Stimulated activated CD8-positive, alpha-beta memory T cell treated with anti-CD3 and anti-CD28 coated beads, Interleukin-12 subunit alpha, Interleukin-12 subunit beta, amount 100 ng/mL, for 1 hour (primary cell): ENCODE measurements at places on chromosomes 3 and 15.
A peak's percentile ranks its signal among the peaks of the same experiment; 100 is the strongest.

GRCh38 chr15:75452364-75452864 is 924 bp upstream of the SIN3A start:
- peak; percentile 59 for DNase-seq

DNA sequence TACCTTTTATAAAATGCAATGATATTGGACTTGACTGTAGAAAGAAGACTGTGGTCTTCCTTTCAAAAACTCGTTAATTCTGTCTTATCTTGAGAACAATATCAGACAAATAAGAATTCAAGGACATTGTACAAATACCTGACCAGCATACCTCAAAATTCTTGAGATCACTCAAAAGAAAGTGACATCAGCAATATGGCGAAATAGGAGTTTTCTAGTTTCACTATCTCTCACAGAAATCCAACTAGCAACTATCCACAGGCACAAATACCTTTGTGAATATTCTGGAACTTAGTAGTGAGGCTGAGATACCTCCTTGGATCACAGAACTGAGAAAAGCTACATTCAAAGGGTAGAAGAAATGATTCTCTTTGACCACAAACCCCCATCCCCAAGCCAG is 419.7 kb downstream of the ZNF385D start:
- DNase-seq, result no peak

DNA sequence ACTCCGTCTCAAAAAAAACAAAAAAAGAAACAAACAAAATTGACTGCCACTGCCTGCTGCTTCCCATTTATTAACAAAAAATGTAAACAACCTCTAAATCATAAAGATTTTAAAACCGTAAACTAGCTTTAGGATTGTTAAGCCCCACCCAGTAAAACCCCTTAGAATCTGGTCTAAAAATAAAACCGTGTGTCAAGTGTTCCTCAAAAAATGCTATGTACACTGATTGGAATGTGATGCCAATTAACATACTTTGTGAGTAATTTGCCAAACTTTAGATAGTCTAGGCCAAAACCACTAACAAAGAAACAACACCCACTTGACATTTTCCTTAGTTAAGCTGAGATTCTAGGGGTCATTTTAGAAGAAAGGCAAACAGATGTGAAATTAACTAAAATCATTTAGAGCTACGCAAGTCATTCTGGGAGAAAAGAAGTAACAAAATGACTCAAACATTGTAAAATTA is 5.3 kb downstream of the RAF1 start:
- no peak for DNase-seq

GRCh38 chr3:164230385-164231094 is 847.8 kb downstream of the SI start:
- DNase-seq, result no peak

GRCh38 chr15:97867870-97868269 is 92.6 kb upstream of the ARRDC4 start:
- no peak for DNase-seq

DNA sequence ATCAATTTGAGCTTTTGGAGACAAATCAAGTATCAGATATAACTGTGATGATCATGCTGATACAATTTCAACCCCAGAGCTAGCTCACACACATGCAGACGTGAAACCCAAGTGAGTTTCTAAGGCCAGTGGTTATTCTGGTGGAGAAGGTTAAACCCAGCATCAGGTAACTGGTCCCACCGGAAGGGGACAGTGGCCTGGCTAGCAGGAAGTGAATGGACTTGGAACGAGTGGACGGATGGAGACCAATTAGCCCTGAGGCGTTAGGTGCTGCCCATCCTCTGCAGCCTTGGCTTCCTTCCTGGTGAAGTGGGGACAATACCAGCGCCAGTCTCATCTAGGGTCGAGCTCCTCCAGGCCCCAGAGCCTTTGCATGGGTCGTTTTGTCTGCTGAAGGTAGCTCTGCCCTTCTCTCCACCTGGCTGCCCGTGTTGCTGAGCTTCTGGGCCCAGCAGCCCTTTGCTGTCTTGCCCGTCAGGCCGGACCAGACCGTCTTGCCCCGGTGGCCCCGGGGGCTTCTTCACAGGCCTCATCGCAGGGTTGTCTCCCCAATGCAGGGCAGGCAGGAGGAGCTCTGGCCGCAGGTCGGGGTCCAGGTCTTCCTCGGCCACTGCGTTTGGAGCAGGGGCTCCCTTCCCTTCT is 915 bp upstream of the KCTD6 start:
- DNase-seq, result no peak

DNA sequence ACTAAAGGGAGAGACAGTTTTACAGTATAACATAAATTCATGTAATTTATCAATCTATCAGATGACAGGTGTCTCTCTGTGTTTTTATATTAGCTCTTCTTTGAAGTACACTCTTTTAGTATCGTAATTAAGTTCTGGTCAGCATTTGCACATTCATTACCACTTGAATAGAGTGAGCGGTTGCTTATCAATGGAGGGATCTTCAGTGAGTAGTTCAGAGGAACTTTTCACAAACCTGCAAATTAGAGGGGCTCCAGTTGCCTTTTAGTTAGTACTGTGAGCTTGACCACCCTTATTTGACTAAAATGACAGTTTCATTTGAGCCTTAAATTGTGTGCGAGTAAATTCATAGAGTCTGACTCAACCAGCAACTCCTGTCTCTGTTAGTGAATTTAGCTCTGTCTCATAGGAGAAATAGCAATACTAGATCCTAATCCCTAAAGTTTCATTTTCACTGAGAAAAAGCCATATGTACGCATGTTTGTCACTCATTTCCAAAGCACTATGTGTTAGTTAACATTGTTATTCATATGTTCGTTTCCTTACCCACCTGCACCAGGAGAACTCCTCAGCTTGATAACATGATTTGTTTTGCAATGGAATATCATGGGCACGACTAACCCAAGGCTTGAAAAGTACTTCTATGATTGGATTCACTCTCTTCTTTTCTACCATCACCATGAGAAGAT is 57.5 kb upstream of the ZBED2 start:
- DNase-seq, result no peak

- no peak for DNase-seq
These were observed 61.9 kb downstream of the CGGBP1 start for GRCh38 chr3:87996882-87997281.
